ENCODE measurements at places on chromosomes 1 and 21.

DNA sequence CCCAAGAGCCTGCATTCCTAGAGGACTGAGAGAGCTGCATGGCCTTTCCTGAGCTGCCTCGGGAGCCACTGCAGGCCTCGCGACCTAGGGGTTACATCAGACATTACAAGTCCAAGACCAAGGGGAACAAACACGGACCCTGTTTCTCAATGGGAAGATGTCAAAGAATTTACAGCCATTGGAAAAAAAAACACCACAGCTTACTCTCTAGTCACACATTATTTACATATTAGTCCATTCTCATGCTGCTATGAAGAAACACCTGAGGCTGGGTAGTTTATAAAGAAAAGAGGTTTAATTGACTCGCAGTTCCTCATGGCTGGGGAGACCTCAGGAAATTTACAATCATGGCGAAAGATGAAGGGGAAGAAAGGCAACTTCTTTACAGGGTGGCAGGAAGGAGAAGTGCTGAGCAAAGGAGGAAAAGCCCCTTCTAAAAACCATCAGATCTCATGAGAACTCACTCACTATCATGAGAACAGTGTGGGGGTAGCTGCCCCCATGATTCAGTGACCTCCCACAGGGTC is 8.4 kb upstream of the PRMT2 start:
- DNase-seq = no peak

DNA sequence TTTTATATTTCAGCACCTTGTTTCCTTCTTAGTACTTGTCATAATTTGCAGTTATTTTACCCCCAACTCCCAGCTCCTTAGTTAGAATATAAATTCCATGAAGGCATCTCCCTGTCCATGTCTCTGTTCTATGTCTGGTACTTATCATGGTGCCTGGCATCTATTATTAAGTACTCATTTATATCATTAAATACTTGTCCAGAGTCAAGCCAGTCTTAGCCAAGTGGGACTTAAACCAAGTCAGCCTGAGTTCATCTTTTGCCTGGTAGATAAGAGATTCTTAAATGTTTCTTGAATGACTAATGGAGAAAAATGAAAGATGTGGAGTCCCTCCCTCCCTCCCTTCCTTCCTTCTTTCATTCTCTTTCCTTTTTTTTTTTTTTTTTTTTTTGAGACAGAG is 9.4 kb downstream of the SLC25A44 start:
- no peak for DNase-seq

GRCh38 chr1:63691701-63692425 is 82.0 kb upstream of the ROR1 start:
- DNase-seq = no peak

- DNase-seq = no peak
Observed at GRCh38 chr1:32303997-32304622, 12.2 kb downstream of the HDAC1 start.

DNA sequence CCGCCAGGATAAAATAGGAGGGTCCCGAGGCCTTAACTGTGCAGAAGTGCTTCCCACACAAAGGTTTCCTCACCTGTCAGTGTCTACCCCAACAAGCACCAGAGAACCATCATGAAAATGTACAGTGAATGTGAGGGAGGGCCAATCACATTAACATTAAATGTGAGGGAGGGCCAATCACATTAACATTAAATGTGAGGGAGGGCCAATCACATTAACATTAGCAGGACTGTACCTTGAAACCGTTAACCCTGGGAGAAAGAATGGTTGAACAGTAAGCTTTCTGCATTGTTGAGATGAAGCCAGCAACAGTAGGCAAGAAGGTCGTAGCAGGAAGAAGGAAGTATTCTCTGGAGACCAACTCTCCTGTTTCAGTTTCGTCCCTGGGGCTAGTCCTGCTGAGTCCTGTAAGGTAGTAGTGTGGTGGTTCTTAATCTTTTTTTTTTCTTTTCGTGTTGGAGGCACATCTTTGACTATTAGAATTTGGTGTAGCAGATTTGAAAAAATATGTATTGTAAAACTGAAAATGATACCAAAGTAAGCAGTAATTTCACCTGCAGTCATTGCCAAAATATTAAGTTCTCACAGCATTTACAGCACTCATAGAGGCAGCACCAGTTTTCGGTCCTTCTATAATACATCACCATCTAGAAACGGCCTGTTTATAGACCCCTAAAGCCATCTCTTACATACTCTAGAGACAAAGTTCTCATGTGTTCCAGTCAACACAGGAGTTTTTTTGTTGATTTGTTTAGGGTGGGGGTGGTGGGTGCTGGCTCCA is 98.6 kb upstream of the PPP2R5A start:
- no peak for DNase-seq

GRCh38 chr1:117646007-117646811 is 40.4 kb downstream of the TENT5C start:
- DNase-seq = no peak
